CD4-positive, alpha-beta T cell treated with Interleukin-6 at 100 ng/mL for 8 hours (primary cell): ENCODE measurements at places on chromosomes 2 and 18.

DNA sequence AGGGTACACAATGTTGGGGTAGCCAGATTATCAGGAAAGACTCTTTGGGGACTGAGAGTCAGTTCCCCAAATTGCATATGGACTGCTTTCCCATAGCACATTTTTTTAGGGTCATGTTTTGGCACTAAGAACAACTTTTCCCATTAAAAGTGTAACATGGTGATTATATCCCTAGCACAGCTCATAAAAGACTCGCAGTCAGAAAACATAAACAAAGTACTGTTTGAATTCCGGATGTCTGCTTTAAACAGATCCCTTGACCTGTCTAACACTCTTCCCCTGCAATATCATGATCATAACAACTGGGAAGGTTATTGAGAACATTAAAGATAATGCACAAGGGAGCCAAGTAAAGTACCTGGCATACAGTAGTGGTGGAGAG lies 262.2 kb downstream of the ASXL3 start:
- no peak for DNase-seq

DNA sequence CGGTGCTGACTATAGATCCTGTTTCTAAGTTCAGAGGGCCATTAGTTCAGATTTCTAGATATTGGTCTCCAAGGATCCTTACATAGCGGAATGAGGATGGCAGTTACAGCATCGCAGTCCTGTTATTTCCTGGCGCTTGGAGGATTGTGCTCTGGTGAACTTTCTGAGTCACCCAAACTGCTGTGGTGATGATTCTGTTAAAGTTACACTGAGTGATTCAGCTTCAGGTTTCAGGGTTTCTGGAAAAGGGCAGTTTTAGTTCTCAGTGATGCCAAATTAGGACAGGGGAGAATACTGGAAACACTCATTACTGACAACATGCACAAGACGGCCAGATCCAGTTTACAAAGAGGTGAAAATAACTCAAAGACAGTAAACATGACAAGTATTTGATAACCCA lies 52.1 kb upstream of the ANKRD62 start:
- DNase-seq, result no peak

DNA sequence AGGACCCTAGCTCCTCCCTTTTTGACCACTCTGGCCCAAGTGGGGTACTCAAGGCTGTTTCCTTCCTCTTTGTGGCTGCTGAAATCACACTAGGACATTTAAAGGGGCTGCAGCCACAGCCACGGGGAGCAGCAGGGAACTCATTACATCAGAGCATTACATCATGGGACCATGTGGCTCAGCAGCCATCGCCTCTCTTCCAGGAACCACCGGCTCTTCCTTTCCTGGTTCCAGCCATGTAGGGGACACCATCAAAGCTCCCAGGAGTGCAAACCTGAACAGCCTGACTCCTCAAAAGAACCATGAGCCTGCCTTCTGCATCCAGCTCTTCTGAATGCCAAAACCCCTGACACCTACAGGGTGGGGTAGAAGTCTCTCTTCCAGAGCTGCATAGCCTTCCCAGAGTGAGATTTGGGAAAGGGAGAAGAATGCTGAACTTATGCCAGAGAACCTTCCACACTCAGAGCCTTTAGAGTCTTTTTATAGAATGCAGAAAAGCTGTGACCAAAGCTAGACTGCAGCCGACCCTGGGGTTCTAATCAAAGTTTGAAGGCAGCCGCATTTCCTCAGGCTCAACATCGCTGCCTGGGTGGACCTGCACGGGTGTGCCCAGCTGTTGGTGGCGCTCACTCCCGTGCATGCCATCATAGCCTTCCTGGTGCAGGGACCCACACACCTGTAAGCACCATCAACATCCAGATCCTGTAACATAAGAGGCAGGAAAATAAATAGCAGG lies 121.7 kb downstream of the KLHL29 start:
- DNase-seq, result no peak

DNA sequence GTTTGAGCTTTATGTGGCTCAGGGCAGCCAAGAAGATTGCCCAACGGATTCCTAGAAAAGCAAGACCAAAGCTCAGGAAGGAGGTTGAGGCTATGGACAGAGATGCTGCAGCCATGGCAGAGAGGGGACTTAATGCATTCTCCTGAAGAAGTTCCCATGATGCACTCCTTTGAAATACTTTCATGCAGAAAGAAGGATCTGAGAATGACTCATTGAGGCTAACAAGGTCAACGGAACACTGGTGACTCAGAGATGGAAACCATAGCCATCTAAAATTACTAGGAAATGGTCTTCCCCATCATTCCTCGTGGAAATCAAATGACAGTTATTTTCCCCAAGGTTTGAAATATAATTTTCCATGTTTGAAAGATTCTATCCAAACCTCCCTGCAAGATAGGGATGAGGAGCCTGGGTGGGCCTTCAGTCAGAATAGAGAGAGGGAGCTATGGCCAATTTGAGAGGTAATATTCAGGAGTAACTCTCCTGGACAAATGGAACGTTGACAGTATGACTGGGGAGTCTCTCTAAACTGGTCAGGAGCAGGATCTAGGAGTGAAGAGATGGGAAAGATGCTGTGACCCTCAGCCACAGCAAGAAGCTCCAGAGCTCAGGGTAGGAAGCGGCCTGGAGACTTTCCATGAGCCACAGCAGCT lies 63.0 kb downstream of the REEP1 start:
- no peak for DNase-seq

- DNase-seq, result no peak
These were observed 465.0 kb downstream of the SUCLG1 start for GRCh38 chr2:83993873-83994632.

DNA sequence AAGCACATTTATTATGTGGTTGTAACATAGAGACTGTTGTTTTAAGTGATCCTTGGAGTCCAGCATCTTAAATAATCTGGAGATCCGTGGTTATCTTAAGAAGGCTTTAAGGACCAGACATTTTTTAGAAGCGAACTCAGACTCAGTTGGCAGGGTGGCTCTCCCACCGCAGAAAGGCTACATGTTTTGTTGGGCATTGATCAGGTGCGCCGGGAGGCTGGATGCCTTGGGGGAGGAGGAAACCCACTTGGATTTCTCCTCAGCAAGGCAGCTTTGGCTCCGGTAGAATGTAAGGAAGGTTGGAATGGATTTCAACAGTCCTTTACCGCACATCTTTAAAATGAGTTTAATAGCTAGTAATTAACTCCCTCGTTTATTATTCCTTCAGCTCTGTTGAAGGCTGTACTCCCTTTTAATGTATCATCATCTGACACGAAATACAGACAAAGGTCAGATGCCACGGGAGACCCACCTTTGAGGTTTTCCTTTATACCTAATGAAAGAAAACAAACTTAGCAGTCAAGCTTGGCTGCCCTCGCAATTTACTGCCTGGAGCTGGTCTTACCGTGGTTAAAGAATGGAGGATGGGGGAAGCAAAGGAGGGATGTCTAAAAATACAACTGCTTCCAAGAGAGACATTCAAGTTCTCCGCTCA lies 1.2 kb downstream of the TMEM200C start:
- no peak for DNase-seq

GRCh38 chr2:25088817-25089516 lies 47.1 kb downstream of the EFR3B start:
- no peak for DNase-seq

GRCh38 chr2:25333981-25334380 lies 7.7 kb downstream of the DNMT3A start:
- DNase-seq, result peak; percentile 47

GRCh38 chr2:96089356-96090195 lies 26.8 kb downstream of the ADRA2B start:
- DNase-seq, result no peak

DNA sequence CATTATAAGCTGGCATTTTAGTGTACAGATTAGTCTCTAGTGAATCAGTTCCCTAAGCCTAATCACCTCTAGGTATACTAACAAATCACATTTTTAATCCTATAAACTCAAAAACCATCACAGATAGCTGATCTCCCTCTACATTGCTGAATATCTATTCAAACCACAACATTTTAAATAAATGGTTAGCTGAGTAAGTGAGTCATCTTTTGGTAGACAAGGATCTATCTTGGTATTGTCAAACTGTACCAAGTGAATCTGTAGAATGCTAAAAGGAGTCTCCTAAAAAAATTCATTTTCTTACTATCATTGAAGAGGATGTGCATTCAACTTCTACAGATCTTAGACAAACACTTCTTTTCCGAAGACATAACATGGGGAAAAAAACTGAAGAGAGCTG lies 40.7 kb downstream of the INO80D start:
- no peak for DNase-seq

DNA sequence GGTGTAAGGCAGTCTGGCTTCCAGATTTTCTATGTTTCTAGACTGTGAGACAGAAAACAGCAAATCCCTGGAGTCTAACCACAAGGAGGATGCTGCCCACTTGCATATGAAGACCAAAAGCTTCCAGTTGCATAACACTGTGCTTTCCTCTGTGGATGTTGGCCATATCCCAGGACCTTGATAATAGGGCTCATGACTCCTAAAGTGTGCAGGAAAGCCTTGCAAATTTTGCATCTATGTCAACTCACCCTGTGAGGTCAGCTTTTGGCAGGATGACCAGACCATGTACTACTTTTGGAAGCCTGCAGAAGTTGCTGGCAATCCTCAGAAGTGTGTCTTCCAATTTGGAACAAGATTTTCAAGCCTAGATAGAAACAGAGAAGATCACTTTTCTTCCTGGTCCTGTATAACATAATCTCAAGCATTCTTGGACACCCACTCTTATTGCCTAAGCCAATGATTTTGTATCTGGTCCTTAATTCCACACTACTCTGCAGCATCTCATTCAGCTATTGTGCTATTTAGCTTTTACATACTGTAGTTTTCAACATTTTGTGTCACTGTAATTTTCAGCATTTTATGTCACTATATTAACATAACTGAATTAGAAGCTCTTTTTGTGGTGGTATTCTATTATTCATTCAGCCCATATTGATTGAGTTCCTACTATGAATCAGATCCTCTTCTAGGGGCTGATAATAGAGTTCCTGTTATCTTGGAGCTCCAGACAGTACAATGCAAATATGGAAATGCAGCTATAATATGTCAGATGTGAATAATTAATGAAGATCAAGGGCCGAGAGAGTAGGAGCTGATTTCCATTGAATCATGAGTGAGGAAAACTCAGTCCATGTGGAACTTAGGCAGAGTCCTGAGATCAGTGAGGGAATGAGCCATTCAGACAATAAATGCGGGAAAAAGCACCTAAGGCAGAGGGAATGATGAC lies 85.3 kb upstream of the RAB27B start:
- no peak for DNase-seq

GRCh38 chr2:239462671-239463506 lies 62.1 kb upstream of the HDAC4 start:
- no peak for DNase-seq

DNA sequence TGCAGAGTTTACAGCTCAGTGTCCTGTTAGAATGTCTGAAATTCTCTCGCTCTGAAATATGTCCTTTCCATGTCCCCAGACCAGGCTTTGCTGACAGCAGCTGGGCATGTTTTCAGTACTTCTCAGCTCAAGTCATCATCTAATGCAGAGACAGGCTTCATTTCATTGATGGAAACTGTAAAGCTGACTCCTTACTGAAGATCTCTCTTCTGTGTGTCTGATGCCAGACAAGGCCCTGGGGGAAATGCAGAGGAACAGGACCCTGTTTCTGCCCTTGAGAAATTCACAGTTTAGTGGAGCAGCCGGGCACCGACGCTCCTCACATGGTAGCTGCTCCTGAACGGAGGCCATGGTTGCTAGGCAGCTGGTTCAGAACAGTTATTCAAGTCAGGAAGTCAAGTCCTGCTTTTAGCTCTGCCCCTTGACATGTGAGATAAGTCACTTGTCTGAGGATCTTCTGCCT lies 24.6 kb upstream of the FZD7 start:
- no peak for DNase-seq

DNA sequence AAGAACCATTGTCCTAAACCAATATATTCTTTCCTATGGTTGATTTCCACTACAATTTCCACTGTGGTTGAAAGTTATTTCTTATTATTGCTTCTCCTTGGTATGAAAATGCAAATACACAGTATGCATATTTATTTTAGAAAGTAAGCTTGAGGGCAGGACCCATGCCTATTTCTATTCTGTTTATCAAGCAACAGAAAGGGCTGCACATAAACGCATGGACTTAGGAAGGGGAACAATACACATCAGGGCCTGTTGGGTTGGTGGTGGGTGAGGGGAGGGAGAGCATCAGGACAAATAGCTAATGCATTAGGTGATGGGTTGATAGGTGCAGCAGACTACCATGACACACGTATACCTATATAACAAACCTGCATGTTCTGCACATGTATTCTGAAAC lies 20.7 kb downstream of the SLC4A3 start:
- no peak for DNase-seq

- no peak for DNase-seq
These were observed at the start of gene CNRIP1 for GRCh38 chr2:68319398-68320117. Gene CNRIP1 (minus strand): TSS chr2:68319949. CDS start chr2:68319400, 549 bp downstream.

- no peak for DNase-seq
These were observed 170.1 kb downstream of the ASB1 start for GRCh38 chr2:238596571-238597551.

DNA sequence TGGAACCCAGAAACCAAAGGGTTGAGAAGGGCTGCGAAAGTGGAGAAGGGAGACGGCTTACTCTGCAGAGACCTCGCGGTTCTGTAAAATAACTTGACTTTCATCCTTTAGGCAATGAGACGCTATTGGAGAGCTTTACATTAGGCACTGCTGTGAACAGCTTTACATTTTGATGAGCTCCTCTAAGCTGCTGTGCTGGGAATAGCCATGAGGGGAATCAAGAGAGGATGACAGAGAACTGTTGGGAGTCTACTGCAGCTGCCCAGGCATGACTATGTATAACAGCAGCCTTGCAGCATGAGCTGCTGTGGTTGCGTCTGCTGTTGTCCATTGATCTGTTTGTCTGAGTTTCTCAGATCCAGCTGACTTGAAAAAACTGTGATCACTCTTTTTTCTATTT lies 310.8 kb upstream of the MAP2 start:
- no peak for DNase-seq

GRCh38 chr18:63329431-63330145 lies 10.0 kb upstream of the BCL2 start:
- no peak for DNase-seq

DNA sequence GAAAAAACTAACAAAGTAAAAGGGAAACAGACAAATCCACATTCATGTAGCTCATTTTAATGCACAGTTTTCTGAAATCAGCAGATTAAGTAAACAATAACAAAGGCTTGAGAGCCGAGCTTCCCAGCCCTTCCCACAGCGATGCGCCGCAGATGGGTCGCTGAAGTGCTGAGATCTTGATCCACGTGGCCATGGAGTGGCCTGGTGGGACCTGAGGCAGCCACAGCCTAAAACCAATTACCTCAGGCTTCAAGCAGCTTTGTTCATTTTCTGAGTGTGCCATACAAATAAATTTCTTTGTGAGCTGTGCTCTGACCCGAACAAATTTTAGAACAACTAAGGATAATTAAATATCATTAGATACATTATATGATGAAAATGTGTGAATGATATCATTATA lies 25.6 kb upstream of the CYRIA start:
- DNase-seq, result no peak

DNA sequence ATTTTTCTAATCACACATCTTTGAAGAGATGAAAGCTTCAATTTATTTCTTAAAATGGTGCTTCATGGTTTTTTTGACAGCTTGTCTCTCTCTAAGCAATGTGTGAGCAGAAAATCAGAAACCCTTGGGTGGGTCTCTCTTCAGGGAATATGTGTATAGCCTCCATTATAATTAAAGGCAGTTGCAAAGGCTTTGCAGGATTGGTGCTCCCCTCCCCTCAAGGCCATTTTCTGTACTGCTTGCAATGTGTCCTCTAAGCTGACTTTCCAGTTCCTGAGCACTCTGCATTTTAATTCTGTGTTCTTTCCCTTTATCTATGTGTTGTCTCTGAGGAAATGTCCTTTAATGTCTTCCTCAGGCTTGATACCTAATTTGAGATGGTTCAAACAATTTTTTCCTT lies 172.6 kb downstream of the DPP4 start:
- no peak for DNase-seq

- no peak for DNase-seq
These were observed 170.3 kb downstream of the MAIP1 start for GRCh38 chr2:200125444-200126284.
